ENCODE measurements at places on chromosomes 5 and 9.

GRCh38 chr5:64165500-64166200 lies at the start of gene RNF180:
RNF180 (plus strand) TSS chr5:64165843; CDS start chr5:64200808, 34,965 bp downstream.
- peak; percentile 28 for DNase-seq

- DNase-seq: no peak
Measured at GRCh38 chr9:135145312-135145711, 57.8 kb downstream of the OLFM1 start.

DNA sequence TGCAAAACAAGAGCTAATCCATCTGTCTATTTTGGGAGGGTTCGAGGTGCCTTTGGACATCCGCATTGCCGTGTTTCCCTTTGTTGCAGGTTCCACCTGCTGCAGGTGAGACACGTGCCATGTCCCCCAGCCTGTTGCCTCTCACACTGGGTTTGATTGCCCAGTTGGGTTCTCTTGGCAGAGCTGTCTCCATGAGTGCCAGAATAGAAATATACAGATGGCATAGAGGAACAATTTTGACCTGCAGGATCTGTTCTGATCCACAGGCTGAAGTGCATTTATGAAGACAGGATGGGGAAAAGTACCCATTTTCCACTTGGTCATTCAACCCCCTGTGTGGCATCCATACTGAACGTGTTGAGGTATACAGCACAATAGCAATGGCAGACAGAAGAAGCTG lies 178.1 kb downstream of the SGCD start:
- DNase-seq: no peak

- no peak for DNase-seq
Measured at GRCh38 chr9:72401396-72401795, 36.4 kb upstream of the ZFAND5 start.

DNA sequence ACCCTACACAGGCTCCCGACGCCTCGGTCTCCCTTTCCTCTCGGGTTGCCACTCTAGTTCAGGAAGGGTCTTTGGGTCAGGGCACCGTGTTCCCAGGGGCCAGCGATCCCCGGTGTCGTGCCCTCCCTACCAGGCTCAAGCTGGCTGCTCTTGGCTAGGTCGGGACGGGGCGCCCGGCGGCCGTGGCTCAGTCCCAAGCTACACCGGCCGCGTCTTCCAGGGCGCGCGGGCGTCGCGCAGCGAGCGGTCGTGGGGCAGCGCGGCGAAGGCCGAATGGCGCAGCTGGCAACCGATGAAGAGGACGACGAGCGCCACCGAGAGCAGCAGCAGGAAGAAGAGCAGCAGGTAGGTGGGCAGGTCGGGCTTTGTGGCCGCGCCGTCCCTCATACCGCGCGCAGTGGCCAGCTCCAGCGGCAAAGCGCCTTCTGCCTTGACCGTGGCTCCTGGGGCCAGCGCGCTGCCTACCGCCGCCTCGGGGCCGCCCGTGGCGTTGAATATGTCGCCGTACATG lies 892 bp downstream of the SMIM32 start:
- DNase-seq: no peak

- DNase-seq: peak; percentile 91
Measured at GRCh38 chr9:73149371-73150067, 2.1 kb upstream of the ANXA1 start.

- DNase-seq: no peak
Measured at GRCh38 chr9:79613145-79613544, 41.4 kb downstream of the TLE4 start.

DNA sequence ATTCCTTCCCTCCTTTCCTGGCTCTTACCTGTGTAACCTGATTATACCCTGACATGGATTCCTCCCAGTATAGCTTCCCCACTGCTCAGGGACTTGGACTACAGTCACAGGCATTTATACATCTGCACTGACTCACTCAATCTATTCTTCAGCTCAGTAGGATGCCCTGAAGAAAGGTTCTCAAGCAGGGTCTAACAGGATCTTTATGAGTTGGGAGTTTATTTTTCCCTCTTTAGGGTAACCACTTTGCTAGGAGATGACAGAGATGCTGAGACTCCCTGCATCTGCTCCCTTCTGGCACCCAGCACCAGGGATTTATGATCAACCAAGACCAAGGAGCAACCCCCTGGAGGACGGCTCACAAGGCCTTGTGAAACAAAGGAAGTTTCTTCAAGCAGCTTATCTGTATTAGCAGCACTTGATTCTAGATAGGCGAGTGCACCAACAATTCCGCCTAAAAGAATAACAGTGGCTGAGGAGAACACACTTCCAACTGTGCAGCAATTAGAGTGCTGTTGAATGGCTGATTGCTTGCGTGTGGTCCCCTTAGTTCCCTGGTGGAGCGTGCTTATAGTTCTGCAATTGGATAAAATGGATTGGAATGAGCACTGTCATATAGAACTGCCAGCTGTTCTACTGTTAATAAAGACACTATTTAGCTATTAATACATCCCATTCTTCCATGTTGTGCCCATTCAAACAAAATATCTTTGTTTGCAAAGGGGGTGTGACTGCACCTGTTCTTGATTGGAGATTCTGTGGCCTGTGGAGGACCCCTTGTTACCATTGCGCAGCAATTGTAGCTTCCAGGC lies 482.6 kb downstream of the ZNF608 start:
- DNase-seq: peak; percentile 54

GRCh38 chr5:94906750-94907149 lies 288.3 kb downstream of the SLF1 start:
- DNase-seq: no peak

DNA sequence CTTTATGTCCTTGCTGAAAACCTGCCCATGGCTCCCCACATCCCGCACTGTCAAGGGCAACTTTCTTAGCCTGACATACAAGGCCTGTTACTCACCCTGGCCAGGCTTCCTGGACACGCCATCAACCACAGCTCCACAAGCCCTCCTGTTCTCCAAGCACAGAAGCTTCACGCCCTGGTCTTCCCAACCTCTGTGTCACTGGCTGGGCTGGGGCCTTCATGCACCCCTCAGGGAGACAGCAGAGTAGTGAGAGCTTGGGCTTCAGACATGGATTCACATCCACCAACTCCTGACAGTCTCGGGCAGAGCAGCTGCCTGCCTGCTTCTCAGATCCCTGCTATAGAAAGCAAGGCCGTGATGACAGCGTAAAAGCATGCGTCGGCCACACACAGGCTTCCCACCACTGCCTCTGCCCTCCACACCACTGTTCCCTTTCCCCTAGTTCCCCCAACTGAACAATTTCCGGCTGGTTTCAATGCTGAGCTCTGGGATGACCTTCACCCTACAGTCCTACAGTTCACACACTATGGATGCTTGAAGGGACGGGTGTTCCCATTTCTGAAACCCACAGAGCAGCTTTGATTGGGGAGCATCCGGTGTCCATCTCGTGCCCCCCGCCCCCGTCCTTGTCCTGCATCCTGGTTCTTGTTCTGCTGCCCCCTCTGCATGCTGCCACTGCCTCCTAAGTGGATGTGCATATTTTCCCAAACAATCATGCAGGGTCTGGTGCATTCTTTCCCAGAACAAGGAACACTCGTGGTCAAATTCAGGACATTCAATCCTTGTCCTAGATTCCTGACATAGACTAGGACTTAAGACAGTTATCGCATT lies 33.4 kb upstream of the ADAMTS2 start:
- peak; percentile 22 for DNase-seq

- DNase-seq: no peak
Measured at GRCh38 chr5:174555726-174556125, 168.7 kb upstream of the MSX2 start.

- no peak for DNase-seq
Measured at GRCh38 chr9:137547687-137548543, 2.3 kb downstream of the PNPLA7 start.

- DNase-seq: peak; percentile 70
Measured at GRCh38 chr9:16870596-16871335, at the start of gene BNC2. BNC2 (minus strand) TSS chr9:16870670; CDS start chr9:16870648, 22 bp downstream.

GRCh38 chr5:132322266-132322665 lies 28.1 kb downstream of the SLC22A4 start:
- DNase-seq: no peak

DNA sequence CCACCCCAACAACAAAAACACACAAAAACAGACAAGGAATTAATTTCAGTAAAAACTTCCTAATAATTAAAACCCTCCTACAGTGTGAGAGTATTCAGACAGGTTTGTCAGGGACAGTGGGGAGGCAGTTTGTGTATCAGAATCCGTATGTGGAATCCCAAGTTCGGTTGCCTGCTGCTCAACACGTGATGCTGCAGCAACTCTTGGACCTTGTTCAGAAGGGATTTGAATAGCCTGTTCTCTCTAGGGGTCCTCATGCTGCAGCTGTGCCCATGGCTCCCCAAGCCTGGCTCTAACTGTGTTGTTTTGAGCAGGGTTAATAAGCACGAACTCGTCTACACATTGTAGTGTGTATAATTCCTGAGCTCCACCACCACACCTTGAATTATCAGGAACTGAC lies 28.7 kb downstream of the TLE4 start:
- DNase-seq: no peak

- peak; percentile 51 for DNase-seq
Measured at GRCh38 chr5:27140831-27141230, 102.4 kb upstream of the CDH9 start.

GRCh38 chr9:99486684-99487083 lies 264.6 kb downstream of the SEC61B start:
- no peak for DNase-seq

DNA sequence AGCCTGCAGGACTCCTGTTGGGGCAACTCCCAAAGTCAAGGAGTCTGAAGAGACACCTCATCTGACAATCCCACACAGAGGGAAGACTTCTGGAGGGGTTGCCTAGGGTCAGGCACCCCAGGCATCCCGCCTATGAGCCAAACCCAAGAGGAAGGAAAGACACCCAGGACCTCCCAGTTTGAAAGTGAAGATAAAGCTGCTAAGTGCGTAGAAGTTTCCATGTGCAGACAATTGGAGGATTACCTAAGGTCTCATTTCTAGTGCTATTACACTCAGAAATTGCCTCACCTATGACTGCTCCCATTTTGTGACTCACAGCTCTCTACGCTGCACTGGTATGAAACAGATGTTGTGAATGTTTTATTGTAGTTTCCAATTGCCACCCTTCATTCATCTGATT lies 322.9 kb downstream of the SLIT3 start:
- DNase-seq: peak; percentile 19

- peak; percentile 60 for DNase-seq
Measured at GRCh38 chr5:88792144-88792840, 90.7 kb downstream of the MEF2C start.
